ENCODE measurements at places on chromosomes 6 and 20.

DNA sequence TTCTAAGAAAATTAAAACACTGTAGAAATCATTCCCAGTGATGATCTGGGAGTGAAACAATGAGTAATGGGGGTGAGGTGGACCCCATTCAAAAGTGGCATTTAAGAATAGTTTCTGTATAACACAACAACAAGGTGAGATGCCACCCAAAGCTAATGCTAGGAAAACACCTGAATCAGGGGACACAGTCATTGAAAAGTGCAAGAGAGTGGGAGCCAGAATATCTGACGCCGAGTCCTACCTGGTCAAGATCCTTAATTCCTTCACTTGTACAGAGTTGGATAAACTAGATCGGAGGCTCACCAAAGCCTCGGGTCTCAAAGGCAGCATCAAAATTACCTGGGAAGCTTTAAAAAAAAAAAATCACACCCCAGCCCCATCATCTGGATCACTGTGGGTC is 17.7 kb downstream of the TNFRSF21 start:
- no peak for DNase-seq

- DNase-seq, result no peak
These were observed 179.1 kb downstream of the SYNE1 start for GRCh38 chr6:152457949-152458624.

- no peak for DNase-seq
These were observed 17.2 kb downstream of the GDAP1L1 start for GRCh38 chr20:44264287-44264686.

DNA sequence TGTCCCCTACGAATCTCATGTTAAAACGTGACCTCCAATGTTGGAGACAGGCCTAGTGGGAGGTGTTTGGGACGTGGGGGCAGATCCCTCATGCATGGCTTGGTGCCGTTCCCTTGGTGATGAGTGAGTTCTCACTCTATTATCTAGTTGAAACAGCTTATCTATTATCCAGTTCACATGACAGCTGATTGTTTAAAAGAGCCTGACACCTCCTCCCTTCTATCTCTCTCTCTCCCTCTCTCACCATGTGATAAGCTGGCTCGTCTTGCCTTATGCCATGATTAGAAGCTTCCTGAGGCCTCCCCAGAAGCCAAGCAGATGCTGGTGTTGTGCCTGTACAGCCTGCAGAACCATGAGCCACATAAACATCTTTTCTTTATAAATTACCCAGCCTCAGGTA is 32.9 kb upstream of the RIPK1 start:
- DNase-seq, result no peak

- DNase-seq, result no peak
These were observed 87.8 kb downstream of the SLC16A10 start for GRCh38 chr6:111175109-111175508.
